Kidney glomerular epithelial cell (primary cell): ENCODE measurements at places on chromosomes 2 and 18.
A peak's percentile ranks its signal among the peaks of the same experiment; 100 is the strongest.

GRCh38 chr2:45176390-45176789 is 167.1 kb upstream of the SIX2 start:
- DNase-seq = no peak

DNA sequence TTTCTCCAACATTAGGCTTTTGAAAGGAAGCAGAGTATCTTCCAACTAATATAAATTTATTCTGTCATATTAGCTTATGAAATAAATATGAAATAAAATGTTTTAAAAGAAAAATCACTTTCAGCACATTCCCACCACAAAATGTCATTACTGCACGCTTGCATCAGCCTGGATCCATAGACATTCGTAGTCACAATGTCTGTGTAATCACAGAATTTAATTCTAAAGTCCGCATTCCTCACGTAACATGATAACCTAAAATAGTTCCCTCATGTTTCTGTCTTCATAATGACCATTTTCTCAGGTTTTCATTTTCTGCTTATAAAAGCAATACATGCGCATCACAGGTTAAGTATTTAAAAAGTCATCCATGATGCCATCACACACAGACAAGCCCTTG is 47.1 kb downstream of the HDAC4 start:
- no peak for DNase-seq

GRCh38 chr18:47815486-47816270 is 114.8 kb downstream of the SMAD2 start:
- DNase-seq = no peak

DNA sequence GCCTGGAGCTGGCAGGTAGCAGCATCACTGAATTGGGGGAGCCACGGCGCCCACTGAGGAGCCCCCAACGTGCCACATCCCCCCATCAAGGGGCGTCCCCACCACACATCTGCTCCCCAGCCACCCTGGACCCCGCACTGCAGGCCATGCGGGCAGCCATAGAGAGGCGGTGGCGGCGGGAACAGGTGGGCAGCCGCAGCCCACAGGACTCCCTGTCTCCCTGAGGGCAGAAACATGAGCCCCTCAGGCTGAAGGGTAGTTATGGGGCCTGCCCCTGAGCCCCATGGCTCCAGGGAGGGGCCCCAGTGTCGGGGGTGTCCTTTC is 26.6 kb downstream of the CROCC2 start:
- DNase-seq = no peak

DNA sequence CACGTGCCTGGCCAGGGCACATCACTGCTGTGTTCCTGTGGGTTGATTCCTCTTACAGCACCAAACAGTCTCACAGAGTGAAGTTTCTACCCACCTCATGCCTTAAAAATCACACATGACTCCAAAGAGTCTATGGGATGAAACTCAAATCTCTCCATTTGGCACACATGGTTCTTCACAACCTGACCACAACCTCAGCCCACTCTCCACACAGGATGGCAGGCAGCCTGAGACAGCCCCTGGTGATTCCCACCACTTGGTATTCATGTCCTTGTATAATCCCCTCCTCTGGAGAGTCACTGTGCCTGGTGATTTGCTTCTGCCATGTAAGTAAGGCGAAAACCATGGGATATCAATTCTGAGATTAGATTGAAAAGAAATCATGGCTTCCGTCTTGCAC is 46.2 kb downstream of the LBH start:
- no peak for DNase-seq

DNA sequence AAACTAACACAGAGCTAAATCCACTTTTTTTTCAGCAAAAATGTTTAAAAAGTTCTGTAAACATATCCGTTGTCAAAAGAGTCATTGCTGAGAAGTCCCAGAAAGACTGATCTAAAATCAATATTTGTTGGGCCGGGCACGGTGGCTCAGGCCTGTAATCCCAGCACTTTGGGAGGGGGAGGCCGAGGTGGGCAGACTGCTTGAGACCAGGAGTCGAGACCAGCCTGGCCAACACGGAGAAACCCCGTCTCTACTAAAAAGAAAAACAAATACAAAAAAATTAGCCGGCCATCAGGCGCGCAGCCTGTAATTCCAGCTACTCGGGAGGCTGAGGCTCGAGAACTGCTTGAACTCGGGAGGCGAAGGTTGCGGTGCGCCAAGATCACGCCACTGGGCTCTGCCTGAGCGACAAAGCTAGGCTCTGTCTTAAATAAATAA is 1.4 kb downstream of the OLA1 start:
- no peak for DNase-seq

- DNase-seq = peak; percentile 24
Observed at GRCh38 chr18:24514439-24514838, 54.0 kb downstream of the HRH4 start.

DNA sequence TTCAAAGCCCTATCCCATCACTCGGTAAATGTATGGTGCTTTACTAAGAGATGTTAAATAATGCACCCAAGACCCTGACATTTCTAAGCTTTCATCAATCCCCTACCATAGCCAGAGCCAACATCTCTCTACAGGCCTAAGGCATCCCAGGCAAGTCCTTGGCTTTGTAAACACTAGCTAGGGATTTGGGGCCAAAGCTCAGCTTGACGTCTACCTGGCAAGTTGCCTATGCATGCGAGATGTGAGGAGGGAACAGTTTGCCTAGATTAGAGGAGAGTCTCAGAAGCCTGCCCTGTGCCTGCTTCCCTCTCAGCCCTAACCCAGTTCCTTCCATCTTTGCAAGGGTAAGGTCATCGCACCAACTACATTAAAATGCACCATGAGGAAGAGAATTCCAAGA is 221.5 kb upstream of the NCKAP5 start:
- no peak for DNase-seq

- no peak for DNase-seq
Observed at GRCh38 chr2:68857202-68857845, 13.9 kb downstream of the BMP10 start.

DNA sequence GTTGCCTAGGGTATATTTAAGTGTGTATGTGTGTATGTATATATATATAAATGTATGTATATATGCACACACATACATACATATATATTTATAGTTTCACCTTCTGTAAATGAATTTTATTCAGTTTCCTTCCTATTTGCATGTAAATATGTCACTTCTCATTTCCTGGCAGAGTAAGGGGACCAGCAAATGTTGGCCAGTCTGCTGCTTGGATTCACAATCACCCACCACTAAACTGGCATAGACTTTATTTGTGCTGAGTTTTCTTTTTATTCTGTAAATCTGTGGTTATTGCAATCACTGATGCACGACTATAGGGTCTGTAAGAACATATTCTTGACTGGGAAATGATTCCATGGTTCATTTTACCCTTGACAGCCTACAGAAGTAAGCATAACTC is 640.4 kb upstream of the FAM98A start:
- DNase-seq = no peak

DNA sequence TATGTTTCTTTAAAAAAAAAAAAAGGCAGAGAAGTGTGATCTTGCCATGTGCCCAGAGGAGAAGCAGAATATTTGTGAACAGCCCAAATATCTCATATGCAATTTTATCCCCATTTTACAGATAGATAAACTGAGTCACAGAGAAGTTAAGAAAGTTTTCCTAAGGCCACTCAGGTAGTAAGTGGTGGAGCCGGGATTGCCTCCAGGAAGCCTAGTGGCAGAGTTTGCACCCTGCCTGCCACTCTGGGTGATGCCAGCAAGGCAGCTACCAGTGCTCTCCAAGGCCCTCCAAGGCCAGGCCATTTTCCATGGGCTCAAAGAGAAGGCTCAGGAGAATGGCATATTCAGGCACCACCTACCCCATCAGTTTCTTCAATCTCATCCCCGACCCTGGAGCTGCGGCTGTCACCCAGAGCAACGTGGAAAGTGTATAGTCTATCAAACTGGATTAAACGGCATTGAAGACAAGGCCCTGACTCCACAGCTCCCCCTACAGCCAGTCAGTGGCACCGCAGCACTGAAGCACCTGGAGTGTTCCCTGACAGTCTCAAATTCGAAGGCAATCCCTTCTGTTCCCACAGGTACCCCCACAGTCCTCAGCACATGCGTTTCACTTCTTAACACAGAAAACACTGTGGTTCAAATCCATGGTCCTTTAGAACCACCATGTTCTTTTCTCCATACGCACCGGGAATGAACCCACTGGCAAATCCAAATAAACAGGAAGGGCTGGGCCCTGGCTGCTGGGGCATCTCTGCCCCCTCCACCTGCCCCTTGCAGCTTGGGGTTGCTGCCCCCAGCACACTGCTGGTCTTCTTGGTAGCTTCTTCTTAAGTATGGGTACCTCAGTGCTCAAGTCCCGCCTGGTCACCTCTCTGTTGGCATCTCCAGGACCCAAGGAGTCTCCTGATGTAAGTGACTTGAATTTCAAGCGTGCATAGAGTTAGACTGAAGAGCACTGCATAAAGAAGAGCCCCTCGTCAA is 175.3 kb downstream of the INHBB start:
- DNase-seq = peak; percentile 5

DNA sequence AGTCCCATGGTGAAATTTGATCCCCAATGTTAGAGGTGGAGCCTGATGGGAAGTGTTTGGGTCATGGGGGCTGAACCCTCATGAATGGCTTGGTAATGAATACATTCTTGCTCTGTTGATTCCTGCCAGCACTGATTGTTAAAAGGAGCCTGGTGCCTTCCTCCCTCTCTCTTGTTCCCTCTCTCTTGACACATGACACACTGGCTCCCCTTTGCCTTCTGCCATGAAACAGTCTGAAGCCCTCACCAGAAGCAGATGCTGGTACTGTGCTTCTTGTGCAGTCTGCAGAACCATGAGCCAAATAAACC is 30.6 kb upstream of the EPC2 start:
- DNase-seq = no peak

DNA sequence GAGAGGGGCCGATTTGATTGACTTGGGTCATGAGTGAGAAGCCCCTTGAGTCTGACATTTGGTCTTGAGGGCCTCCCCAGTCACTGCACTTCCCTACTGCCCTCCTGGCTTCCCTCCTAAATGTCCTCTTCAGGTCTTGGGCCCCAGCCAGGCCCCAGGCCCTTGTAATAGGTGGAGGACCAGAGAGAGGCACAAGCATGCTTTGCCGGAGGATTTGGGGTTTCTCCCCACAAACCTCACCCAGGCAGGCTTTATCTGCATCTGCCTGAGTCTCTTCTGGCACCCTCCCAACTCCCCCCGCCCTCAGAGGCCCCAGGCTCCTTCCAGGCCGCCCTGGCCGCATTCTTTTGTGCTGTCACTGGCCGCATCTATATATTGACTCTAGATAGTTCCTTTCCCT is 270.7 kb downstream of the HAUS1 start:
- DNase-seq = no peak

- DNase-seq = no peak
Observed at GRCh38 chr2:219650426-219651248, 23.2 kb downstream of the SLC4A3 start.

- DNase-seq = no peak
Observed at GRCh38 chr2:284896-285492, 2.9 kb downstream of the ALKAL2 start.

- no peak for DNase-seq
Observed at GRCh38 chr2:162126527-162126926, 25.5 kb downstream of the GCG start.

GRCh38 chr2:239187464-239188253 is 213.2 kb downstream of the HDAC4 start:
- DNase-seq = no peak

- DNase-seq = peak; percentile 43
Observed at GRCh38 chr18:56709463-56709862, 58.3 kb downstream of the WDR7 start.

GRCh38 chr2:26764078-26764887 is at the start of gene SLC35F6:
TSS of gene SLC35F6 (plus strand) at chr2:26764284. CDS start at chr2:26764350, 66 bp downstream.
- peak; percentile 37 for DNase-seq

GRCh38 chr18:6921571-6921970 is 192.1 kb downstream of the ARHGAP28 start:
- DNase-seq = no peak

- DNase-seq = no peak
Observed at GRCh38 chr2:6818012-6818411, 47.7 kb downstream of the CMPK2 start.

DNA sequence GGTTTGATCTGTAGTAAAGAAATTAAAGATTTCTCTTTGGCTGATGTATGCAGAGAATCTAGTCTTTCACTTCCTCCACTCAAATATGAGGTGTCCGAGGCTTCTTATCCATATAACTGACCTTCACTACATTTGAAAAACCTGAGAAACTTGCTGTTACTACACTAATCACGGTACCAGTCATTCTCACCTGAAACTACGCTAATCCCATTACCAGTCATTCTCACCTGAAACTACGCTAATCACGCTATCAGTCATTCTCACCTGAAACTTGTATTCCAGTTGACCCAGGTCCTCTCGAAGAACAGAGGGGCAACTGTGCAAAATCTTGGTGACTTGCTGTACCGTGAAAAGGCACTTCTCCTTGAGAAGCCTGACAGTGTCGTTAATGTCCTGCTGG is 5.1 kb downstream of the MTERF4 start:
- no peak for DNase-seq

- no peak for DNase-seq
Observed at GRCh38 chr2:10863837-10864236, 47.9 kb upstream of the KCNF1 start.

GRCh38 chr2:209970271-209970670 is 32.2 kb upstream of the RPE start:
- no peak for DNase-seq

GRCh38 chr18:6057604-6058003 is 162.3 kb upstream of the TMEM200C start:
- peak; percentile 28 for DNase-seq

GRCh38 chr2:152646264-152646663 is 71.0 kb downstream of the PRPF40A start:
- DNase-seq = no peak

DNA sequence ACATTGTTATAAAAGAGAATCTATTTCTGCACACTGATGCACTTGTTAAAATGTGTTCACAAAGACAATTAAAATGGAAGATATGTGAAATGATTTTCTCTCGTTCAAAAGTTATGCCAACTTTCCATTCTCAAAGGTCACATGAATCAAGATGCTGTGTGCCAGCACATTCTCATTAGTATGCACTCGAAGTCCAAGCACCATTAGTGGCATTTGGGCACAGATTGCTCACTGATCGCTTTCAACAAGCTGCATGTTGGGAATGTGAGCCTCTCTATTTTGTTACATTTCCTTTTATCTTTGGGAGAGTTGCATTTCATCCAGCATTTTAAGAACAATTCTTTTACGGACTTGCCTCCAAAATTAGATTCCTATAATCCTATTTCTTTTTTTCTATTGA is 398.9 kb downstream of the FBXO15 start:
- no peak for DNase-seq

DNA sequence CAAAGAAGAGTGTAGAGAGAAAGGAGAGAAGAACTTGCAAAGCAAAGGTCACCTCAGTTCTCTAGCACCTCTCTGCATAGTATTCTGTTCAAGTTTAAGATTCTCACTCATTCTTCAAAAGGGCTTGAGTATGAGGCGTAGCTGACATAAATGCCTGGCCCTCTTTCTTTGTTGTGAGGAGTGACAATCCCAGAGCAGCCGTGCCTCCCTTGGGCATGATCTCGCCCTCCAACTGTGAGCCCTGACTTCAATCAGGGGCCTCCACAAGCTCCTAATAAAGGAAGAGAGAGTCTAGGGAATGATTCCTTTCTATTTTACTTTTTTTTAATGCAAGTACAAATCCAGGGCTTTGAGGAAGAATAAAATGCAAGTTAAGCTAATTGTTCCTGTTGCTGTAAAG is 402.7 kb downstream of the LRP1B start:
- DNase-seq = no peak

- peak; percentile 95 for DNase-seq
Observed at GRCh38 chr2:215332872-215333595, 21.2 kb downstream of the ATIC start.
